ENCODE measurements at places on chromosomes 6 and 20.

- DNase-seq, result no peak
Observed at GRCh38 chr20:49610691-49611538, 43.0 kb upstream of the PTGIS start.

- DNase-seq, result no peak
Observed at GRCh38 chr6:7819431-7820015, 91.1 kb downstream of the TXNDC5 start.

DNA sequence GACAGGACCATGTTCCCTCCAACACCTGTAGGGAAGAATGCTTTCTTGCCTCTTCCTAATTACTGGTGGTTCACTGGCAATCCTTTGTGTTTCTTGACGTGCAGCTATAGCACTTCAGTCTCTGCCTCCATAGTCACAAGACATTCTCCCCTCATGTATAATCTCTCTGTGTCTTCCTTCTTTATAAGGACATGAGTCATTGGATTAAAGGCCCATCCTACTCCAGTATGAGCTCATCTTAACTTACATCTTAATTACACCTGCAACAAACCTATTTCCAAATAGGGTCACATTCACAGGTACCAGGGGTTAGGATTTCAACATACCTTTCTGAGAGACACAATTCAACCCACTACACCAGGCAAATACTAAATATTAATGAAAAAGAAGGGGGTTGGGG lies 213.6 kb downstream of the RNGTT start:
- DNase-seq, result no peak

- no peak for DNase-seq
Observed at GRCh38 chr20:59043698-59044097, 1.1 kb upstream of the PRELID3B start.

GRCh38 chr6:150263765-150264404 lies 104.9 kb upstream of the IYD start:
- no peak for DNase-seq

DNA sequence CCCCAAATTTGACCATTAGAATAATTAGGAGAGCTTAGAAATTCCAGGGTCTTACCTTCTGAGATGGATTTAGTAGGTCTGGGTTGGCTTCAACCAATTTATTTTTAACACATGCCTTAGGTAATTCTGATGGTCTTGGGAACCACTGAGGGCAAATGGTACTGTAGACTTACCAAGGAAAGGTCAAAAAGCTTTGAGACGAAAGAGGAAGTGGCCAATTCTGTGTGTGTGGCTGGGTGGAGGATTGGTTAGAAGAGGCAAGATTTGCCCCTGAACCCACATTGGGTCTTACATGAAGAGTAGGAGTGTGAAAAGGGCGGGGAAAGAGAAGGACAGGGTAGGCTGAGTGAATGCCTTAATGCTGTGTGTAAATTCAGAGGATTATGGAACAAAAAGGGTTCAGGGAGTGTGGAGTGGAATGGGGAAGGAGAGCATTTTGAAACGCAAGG lies 2.7 kb downstream of the ITCH start:
- no peak for DNase-seq

GRCh38 chr20:14142171-14142570 lies 146.9 kb downstream of the MACROD2 start:
- DNase-seq, result peak; percentile 2

- no peak for DNase-seq
Observed at GRCh38 chr6:16876201-16876600, 114.9 kb upstream of the ATXN1 start.

- DNase-seq, result peak; percentile 33
Observed at GRCh38 chr6:41733707-41734665, 1.4 kb downstream of the TFEB start.

GRCh38 chr6:28838289-28838633 lies 85.5 kb downstream of the TRIM27 start:
- DNase-seq, result peak; percentile 44

DNA sequence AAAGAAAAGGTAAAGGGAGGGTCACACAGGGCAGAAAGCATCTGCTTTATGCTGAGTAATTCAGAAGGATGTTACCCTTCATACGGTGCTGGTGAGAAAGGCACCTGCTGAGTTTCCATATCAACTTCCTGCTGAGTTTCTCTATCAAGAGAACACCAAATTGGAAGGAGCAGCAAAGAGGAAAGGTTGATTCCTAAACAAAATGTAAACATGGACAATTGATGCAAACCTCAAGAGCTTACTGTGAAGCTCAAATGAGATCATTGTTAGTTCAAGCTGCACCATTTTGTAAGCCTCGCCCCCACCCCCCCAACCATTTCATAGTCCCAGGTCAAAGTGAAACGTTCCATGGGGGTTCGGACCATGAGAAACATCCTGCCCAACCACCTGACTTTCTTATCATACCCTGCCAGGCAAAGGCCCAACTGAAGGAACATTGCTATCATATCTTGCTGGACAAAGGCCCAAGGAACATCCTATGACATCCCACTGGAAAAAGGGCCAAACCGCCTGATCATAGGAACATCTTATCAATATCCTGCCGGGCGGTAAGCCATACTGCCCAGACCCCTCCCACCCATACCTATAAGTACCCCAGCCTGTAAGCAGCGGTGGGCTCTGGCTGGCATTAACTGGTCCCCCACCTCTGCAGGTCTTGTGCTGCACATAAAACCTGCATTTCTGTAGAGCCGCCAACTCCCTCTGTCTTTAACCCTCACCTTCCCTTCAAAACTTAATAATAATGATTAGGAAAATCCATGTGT lies 171.6 kb downstream of the UBE3D start:
- DNase-seq, result no peak

DNA sequence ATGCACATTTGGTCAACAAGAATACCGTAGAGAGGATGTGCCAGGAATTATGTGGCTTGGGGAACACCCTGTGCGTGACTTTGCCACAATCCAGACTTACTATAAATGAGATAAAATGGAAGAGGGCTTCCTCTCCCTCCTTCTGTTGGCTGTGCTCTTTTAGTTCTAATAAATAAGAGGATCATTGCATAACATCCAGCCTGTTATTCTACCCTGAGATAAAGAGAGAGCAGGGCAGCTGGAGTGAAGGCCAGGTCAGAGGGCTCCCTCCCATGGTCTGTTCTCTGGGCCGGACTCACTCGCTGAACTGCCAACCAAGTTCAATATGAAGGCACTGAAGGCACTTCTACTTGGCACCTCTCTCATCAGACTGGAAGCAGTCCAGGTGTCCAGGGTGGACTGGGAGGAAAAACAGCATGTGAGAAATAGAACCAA lies 91.7 kb downstream of the MTFR2 start:
- no peak for DNase-seq

GRCh38 chr6:37202788-37203491 lies 33.0 kb downstream of the PIM1 start:
- DNase-seq, result no peak

GRCh38 chr20:41147767-41148191 lies 10.4 kb downstream of the PLCG1 start:
- no peak for DNase-seq

DNA sequence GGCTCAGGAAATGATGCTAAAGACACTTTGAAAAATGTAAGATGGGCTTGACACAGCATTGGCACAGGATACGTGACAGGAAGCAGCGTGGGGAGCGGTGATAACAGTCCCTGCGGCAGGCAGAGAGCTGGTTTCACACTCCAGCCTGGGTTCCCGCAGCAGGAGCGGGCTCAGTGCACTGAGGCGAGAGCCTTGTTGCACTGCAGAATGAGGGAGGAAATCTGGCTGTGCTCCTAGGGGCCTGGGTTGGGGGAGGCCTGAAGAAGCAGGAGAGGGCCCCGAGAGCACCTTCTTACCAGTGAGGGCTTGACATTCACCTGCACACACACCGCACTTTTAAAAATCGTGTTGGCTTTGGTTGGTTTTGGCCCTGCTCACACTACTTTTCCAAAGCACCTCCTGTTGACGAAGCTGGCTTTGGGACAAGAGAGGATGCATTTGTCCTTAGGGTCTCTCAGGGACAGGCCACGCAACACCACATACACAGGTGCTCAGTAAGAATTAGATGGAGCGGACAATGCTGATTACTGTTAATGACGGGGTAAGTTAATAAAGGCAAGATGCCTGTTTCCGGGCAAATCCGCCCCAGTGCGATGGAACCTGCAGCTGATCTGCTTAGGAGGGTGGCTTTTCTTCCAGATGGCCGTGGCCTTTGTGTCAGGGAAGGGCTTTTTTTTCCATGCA lies 49.4 kb upstream of the ARMC2 start:
- no peak for DNase-seq

DNA sequence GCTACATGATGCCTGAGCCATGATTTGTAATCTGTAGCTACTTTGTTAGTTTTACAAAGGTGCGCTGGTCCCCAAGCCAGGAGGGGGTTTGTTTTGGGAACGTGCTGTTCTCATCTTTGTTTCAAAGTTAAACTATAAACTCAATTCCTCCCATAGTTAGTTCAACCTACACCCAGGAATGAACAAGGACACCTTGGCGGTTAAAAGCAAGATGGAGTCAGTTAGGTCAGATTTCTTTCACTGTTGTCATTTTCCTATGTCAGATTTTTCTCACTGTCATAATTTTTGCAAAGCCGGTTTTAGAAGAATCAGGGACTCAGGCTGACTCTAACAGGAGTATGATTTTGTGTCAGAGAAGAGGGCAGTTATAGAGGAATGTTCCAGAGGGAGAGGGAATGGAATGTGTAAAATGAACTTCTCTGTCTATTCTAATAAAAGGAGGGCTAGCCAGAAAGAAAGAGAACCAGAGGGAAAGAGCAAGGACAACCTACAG lies 2.3 kb upstream of the GMPR start:
- no peak for DNase-seq

DNA sequence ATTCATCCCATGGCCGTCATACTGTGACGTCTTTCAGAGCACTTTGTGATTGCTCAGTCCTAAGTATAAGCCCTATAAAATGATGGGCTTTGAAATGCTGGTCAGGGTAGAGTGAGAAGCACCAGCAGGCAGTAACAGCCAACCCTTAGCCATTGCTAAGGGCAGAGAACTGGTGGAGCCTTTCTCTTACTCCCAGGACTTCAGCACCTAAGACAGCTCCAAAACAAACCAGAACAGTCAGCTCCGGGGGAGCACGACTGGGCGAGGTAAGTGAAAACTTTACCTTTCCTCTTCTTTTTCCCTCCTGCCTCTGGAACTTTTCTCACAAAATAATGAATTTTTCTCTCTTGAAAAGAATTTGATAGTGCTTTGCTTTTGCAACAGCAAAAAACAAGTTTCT lies at the start of gene VIP:
VIP (plus strand) TSS at position 104 of the 400 bp plus-strand sequence. CDS start 1,381 bp downstream, outside the sequence.
- no peak for DNase-seq

GRCh38 chr20:47843886-47844567 lies 58.7 kb upstream of the SULF2 start:
- no peak for DNase-seq

GRCh38 chr20:61262514-61262913 lies 10.5 kb downstream of the CDH4 start:
- DNase-seq, result no peak

DNA sequence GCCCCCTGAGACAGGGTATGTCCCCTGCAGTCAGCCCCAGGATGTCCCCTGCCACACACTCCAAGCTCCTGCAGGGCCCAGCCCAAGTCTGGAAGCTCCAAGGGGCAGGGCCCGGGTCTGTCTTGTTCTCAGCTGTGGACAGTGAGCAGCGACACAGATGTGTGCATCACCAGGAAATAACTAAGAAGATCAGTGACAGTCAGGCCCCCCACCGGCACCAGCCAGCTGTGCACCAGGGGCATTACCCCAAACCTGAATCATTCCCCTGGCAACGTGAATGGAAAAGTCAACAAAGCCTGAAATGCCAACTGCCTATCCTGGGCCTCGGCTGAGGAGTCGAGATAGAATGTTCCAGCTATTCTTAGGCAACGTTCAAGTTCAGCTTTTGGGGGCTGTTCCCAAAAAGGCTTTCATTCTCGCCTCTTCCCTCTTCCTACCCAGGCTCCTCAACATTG lies 105.0 kb downstream of the PREX1 start:
- no peak for DNase-seq

DNA sequence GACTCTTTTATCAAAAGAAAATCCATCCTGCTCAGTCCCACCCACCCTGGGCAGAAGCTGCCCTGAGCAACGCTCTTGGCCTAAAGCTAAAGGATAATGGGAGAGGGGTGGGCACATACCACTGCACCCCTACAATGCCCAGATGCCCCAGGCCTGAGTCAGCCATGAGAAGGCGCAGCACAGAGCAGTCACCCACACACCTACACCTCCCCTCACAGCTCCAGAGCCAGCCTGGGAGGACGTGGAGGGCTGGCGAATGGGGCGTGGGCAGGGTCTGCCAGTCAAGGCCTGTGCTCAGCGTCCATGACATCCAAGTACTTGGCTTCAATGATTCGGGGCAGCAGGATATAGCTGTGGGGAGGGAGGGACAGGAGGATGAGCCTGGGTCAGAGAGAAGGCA lies 11.5 kb downstream of the SLC4A11 start:
- DNase-seq, result no peak

- no peak for DNase-seq
Observed at GRCh38 chr20:42138729-42139128, 520.6 kb upstream of the CHD6 start.

GRCh38 chr6:13124131-13124530 lies 204.2 kb downstream of the TBC1D7 start:
- no peak for DNase-seq

DNA sequence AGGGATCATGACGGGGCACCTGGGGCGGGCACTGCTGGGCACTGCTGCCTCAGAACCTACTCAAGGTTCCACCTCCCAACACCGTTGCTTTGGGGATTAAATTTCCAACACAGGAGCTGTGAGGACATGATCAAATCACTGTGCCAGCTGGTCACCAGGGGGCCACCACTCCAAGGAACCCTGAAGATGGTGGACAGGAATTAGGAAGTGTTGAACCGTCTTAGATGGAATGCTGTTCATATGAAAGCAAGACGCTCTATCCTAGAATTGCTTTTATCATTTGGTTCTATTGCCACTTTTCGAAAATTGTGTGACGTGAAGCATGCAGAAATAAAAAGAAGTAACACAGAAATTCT lies 140.3 kb downstream of the DLL1 start:
- DNase-seq, result no peak

GRCh38 chr6:67887419-67887746 lies 747.7 kb upstream of the ADGRB3 start:
- no peak for DNase-seq

- no peak for DNase-seq
Observed at GRCh38 chr6:37303091-37303660, 45.2 kb upstream of the TMEM217 start.

GRCh38 chr6:165135889-165136288 lies 173.5 kb downstream of the C6orf118 start:
- DNase-seq, result no peak

DNA sequence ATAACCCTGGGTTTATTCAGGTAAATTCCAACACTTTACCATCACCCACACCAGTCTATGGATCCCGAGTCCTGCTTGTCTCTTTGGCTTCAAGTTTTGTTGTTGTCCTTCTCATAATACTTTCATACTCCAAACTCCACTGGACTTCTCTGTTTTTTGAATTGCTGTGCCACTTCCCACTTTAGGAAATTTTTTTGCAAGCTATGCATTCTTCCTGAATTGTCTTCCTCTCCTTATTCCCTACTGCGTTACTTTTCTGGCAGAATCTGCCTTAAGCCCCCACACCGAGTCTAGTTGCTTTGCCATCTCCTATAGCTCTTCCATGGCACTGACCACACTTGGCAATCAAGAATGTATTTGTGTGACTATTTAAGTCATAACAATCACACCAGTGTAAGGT lies 96.1 kb downstream of the TSHZ2 start:
- DNase-seq, result no peak
